ENCODE measurements at places on chromosomes 13 and 19. TPM values are rescaled to one million over a fixed set of nuclear protein-coding genes. Genes with fewer than 3 reads are reported as not detected.

DNA sequence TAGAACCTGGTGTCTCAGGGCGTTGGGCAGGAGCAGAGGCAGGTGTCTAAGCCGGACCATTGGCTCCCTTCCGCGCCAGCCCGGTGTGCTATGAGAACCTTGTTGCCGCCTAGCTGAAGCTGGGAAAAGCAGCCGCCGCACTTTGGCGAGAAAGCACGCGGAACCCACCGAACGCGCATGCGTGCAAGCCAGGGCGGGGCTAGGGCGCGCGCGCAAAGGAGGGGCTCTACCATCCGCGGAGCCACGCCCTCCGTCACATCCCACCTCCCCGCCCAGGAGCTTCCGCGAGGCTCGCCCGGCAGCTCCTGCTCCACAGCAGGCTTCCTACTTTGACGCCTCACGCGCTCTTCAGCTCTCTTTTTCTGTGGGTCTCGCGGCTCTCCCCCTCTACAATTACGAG lies 51.3 kb downstream of the WDR87 start:
- DNase-seq: peak; percentile 36

DNA sequence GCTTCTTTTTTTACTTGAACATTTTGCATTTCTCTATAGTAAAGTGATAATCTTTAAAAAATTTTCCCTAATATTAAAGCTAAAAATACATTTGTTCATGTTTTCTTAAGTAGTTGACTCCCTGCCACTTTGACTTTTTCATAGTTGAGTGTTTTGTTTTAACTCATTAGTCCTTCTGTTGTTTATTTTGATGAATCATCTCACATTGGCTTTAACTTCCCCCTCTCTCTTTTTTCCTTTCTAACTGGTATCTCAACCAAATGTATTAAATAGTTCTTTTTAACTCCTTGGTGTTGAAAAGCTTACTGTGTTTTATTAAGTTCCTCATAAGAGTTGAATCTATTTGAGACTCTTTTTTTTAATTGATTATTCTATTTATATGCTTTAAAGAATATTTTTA lies 2.8 kb downstream of the TNFSF13B start:
- DNase-seq: no peak

DNA sequence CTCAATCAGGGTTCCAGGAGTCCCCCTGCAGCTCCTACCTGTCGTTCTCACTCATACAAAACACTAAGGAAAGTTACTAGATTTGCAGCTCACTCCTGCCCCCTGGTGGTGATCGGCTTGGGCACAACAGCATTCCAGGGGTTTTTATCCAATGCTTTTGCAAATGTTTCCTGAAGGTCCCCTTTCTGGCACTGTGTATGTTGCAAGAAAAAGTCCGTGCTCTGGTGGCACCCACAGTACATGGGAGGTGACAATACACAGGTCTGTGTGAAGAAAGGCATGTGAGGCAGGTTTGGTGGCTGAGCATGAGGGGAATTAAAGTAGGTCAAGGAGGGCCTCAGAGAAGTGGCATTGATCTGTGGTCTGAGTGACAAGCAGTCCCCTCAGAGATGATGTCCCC lies 8.6 kb upstream of the TYK2 start:
- peak; percentile 81 for DNase-seq

- DNase-seq: peak; percentile 58
These were observed 262.7 kb downstream of the DLEU7 start for GRCh38 chr13:50580684-50581305.

- DNase-seq: no peak
These were observed 16.3 kb downstream of the TECR start for GRCh38 chr19:14545716-14546082.

Gene SOX21
- 0.79 TPM for total RNA-seq

DNA sequence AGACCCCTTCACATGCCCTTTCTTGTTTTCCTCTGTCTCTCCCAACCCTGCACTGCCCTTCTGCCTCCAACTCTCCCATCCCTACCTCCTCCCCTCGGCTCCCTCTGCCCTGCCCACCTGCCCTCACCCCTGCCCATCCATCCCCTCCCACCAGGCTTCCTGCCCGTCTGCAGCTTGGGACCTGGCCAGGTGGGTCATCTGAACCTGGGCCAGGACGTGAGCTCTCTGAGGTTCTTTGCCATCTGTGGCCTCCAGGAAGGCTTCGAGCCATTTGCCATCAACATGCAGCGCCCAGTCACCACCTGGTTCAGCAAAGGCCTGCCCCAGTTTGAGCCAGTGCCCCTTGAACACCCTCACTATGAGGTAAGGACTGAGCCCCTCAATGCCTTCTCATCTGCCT lies 35.7 kb downstream of the RYR1 start:
- no peak for DNase-seq

GRCh38 chr19:30078381-30078910 lies 136.4 kb downstream of the URI1 start:
- no peak for DNase-seq

DNA sequence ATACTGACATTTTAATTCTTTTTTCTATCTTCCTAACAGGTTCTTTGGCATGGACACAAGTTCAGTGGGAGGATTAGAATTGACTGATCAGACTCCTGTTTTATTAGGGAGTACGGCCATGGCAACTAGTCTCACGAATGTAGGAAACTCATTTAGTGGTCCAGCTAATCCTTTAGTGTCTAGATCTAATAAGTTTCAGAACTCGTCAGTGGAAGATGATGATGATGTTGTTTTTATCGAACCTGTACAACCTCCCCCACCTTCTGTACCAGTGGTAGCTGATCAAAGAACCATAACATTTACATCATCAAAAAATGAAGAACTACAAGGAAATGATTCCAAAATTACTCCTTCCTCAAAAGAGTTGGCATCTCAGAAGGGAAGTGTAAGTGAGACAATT lies 34.5 kb downstream of the ZMYM2 start:
- DNase-seq: no peak

DNA sequence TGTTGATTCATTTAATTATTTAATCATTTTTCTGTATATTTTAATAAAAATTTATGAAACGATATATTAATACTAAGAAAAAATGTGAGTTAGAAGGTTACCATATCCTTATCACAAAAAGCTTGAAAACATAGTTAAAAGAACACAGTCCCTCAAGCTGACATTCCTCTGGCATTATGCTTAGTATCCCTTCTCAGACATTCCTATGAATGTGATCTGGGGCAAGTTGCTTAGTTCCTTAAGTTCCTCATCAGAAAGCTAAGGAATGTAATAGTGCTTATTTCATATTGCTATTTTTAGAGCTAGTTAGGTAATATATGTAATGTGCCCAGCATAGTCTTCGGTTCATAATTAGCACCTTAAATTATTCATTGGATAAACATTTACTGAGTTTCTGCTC lies 122.8 kb downstream of the MTUS2 start:
- no peak for DNase-seq

DNA sequence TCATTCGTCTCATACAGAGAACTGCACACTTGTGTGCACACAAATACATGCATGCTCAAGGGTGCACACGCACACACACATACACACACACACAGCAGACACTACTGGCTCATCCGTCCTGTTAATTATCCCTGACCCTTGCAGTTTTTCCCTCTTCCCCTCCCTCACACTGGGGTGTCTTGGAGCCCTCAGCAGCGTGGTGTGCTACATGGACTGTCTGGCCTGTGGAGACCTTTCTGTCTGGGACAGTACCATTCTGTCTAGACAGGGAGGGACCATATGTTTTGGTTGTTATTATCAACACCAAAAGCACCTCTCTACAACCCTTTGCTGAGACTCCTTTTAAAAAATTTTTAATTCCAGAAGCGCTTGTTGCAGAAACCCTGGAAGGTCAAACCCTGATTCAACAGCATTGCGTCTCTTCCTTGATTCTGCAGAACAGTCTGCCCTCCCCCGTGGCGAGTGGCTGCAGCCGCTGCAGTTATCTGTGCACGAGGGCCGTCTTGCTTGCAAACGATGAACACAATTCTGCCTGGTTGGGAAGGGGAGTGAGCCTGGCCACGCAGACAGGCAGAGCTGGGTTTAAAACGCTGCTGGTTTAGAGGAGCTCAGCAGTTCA lies 374.0 kb downstream of the IRS2 start:
- no peak for DNase-seq

GRCh38 chr13:33078263-33078662 lies 62.0 kb downstream of the KL start:
- DNase-seq: no peak

DNA sequence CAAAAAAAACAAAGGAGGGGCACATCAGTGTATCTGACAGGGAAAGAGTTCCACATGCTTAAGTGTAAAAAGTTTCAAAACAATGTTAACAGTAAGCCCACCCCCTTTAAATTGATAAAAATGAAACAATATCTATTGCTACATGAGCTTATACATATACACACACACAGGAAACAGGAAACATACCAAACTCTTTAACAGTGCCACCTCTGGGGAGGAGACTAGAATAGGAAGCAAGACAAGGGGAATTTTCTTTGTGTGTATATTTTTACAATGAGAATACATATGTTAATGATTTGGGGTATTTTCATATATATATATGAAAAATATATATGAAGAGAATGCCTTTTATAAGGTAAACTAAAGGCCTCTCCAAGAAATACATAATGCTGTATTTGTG lies 44.7 kb downstream of the TPT1 start:
- DNase-seq: peak; percentile 20

DNA sequence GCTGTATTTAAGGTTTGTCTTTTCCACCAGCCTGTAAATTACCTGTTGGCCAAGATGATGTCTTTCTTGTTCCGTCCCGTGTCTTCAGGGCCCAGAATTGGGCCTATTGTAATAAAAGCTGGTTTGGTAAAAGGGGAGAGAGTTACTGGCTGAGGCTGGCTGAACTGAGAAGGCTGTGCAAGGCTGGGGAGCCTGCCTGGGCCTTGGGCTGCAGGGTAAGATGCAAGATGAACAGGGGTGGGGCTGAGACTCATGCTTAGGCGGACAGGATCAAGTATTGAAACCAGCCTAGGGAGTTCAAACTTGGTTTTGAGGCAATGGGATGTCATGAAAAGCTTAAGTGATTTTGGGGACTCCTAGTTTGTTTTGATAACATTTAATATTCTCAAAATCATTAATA lies 142.3 kb downstream of the PCCA start:
- no peak for DNase-seq

- DNase-seq: peak; percentile 19
These were observed 18.6 kb upstream of the COG3 start for GRCh38 chr13:45446181-45446580.

Gene CDADC1
- 2.2 TPM for total RNA-seq

GRCh38 chr19:46722421-46723022 lies 5.6 kb upstream of the PRKD2 start:
- no peak for DNase-seq

Data from lung microvascular endothelial cell (primary cell).